ENCODE measurements at places on chromosomes 6 and 20. TPM values are rescaled to one million over a fixed set of nuclear protein-coding genes. Genes with fewer than 3 reads are reported as not detected.

Gene TBC1D32
- total RNA-seq: 11.4 TPM

Gene TP53TG5
- total RNA-seq: 0.16 TPM

DNA sequence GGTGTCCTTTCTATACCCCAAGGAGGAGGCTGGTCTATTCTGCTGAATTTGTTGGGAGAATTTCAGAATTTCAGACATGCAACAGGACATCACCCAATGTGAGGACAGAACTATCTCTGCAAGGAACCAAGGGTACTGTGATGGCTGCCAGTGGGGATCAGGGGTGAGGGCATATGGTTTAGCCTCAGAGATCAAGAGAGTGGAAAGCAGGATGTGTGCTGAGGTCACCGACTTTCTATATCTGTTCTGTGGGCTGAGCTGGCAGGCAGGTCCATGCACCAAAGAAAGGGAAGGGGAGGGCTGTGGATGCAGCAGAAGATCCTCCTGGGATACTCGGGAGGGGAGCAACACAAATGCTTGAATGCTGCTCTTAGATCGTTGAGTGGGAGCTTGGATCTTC lies 28.8 kb downstream of the MYT1 start:
- H3K4me1 ChIP-seq: peaks cover 8% of the 10 kb centered on the region
- H3K27ac ChIP-seq: no peak overlapping the region
- no peak overlapping the region for H3K4me3 ChIP-seq
- H3K27me3 ChIP-seq: peaks cover 2% of the 10 kb centered on the region
- DNase-seq: no peak

DNA sequence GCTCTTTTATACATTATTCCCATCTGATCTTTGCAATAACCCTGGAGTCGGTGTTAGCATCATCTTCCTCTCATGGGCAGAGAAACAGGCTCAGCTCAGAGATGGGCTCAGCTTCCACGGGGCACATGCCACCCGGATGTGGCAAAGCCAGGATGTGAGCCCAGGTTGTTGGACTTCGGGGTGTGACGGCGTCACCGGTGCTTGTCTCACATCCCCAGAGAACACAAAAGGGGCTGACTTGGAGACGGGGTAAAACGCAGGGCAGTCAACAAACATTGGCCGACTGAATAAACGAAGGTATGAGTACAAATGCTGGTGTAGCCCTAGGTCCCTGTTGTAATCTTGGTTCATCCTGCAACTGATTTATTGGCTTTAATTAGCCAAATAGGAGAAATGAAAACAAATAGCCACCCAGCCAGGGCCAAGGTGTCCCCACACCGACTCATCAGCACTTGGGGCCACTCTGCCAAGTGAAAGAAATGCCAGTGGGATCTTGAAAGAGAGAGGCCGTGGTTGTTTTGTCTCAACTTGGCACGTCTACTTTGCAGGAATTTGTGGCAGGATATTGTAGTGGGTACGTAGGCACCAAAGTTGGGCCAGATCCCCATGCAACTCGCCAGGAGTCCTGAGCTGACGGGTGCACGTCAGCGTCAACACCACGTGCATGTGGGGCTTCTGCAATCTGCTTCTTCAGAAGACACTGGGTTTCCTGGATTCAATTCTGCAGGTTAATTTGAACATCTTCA lies 42.8 kb downstream of the APCDD1L start:
- no peak overlapping the region for H3K27ac ChIP-seq
- DNase-seq: no peak
- peaks cover 8% of the 10 kb centered on the region for H3K27me3 ChIP-seq
- H3K36me3 ChIP-seq: no peaks in the 10 kb centered on the region
- no peaks in the 10 kb centered on the region for H3K4me1 ChIP-seq

DNA sequence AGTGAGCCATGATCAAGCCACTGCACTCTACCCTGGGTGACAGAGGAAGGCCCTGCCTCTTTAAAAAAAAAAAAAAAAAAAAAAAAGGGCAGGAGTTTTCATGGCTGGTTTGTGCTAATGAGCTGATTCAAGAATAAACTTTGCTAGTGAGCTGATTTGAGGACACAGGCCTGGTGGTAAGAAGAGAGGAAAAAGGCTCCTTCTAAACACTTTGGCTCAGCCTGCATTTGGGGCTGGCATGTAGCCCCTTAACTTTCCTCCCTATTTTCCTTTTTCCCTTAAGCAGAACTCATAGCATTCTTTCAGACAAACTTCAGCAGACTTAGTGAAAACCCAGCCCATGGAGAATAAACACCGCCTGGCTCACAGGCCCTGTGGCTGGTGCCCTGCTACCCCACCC lies 432.7 kb downstream of the PTPRT start:
- no peak overlapping the region for H3K4me3 ChIP-seq
- DNase-seq: no peak
- no peaks in the 10 kb centered on the region for H3K36me3 ChIP-seq
- no peaks in the 10 kb centered on the region for H3K27me3 ChIP-seq

GRCh38 chr6:90537723-90538258 lies 49.1 kb downstream of the MAP3K7 start:
- no peak for DNase-seq
- peaks cover 18% of the 10 kb centered on the region for H3K36me3 ChIP-seq
- peaks cover 21% of the 10 kb centered on the region for H3K4me1 ChIP-seq

DNA sequence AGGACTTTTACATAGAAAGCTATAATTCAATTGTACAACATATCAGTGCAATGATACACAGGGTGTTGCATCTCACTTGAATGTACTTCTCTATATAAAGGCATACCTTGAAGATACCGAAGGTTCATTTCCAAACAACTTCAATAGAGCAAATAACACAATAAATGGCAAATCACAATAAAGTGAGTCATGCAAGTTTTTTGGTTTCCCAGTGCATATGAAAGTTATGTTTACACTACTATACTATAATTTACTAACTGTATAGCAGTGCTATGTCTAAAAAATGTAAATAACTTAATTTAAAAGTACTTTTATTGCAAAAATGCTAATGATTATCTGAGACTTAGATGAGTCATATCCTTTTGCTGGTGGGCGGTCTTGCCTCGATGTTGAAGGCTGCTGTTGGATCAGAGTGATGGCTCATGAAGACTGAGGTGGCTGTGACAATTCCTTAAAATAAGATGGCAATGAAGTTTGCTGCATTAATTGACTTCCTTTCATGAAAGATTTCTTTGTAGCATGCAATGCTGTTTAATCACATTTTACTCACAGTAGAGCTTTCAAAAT lies 188.8 kb downstream of the TASP1 start:
- no peak for DNase-seq
- no peaks in the 10 kb centered on the region for H3K36me3 ChIP-seq
- H3K27ac ChIP-seq: no peak overlapping the region
- no peak overlapping the region for H3K4me3 ChIP-seq

DNA sequence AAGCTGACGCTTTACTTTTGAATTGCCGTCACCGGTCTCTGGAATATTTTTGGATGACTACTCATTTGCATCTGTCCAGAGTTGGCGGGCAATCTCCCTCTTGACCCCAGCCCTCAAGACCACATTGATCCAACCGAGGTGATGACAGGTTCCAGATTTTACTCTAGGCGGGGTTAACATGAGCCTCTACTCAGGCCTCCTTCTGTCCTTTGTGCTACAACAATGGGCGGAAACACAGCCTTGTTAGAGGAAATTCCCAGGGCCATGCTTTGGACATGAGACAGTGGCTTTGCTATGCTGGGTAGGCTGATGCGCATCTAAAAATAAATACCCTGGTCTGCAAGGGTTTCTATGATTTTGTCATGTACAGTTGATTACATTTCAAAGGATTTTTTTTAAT lies 27.0 kb upstream of the ADGRF5 start:
- H3K27ac ChIP-seq: no peak overlapping the region
- H3K36me3 ChIP-seq: no peaks in the 10 kb centered on the region
- no peaks in the 10 kb centered on the region for H3K27me3 ChIP-seq
- no peak for DNase-seq

DNA sequence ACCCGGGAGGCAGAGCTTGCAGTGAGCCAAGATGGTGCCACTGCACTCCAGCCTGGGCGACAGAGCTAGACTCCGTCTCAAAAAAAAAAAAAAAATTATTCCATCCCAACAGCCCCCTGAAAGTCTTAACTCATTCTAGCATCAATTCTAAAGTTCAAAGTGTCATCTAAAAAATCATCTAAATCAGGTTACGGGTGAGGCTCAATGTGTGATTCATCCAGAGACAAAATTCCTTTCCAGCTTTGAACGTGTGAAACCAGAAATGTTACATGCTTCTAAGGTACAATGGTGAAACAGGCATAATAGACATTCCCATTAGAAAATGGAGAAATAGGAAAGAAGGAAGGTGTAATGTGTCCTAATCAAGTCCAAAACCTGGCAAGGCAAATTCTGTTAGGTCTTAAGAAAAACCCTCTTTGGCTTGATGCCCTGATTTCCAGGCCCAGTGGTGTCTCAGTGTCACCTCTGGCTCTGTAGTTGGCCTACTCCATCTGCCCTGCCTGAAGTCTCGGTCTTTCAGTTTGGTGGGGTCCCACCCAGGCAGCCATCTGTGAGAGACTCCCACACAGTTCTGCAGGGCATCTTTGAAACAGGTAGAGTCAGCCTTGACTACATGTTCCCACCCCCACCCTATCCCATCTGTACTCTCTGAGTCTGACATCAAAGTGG lies 43.5 kb downstream of the HFE start:
- no peak for DNase-seq
- H3K4me1 ChIP-seq: peaks cover 37% of the 10 kb centered on the region
- no peak overlapping the region for H3K27ac ChIP-seq
- H3K4me3 ChIP-seq: no peak overlapping the region
- H3K27me3 ChIP-seq: no peaks in the 10 kb centered on the region

GRCh38 chr20:40915756-40916155 lies 112.9 kb upstream of the TOP1 start:
- H3K4me3 ChIP-seq: no peak overlapping the region
- DNase-seq: no peak
- no peak overlapping the region for H3K27ac ChIP-seq
- no peaks in the 10 kb centered on the region for H3K4me1 ChIP-seq
- no peaks in the 10 kb centered on the region for H3K36me3 ChIP-seq

Gene KHDRBS2
- total RNA-seq: not detected

DNA sequence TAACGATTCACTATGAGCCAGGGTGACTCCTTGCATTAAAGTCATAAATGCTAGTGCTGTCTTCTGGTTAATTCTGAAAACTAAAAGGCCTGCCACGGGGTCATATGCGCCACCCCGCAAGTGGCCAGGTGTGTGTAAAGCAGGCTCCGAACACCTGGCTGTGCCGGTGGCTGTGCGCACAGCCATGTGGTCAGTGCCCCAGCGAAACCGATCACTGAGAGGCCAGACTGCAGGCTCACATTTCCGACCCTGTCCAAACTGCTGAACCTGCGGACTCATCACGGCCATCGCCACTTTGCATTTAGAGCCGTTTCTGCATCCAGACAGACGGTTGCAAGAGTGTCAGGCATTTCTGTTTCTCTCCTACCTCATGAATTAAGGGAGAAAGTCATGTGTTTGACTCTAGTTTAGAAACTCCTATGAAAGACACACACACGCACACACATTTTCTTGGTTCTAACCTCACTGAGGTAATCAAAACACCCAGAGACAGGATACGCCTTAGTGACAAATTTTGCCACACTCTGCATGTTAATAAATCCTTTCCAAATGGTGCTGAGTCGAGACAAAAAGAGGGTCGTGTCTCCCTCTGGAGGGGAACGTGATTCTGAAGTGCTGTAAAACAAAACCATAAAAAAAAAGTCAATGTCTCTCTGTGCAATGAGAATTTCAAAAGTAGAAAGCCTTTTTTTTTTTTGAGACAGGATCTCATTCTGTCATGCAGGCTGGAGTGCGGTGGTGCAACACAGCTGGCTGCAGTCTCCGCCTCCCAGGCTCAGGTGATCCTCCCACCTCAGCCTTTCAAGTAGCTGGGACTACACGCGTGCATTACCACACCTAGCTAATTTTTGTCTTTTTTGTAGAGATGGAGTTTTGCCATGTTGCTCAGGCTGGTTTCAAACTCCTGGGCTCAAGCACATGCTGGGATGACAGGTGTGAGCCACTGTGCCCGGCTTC lies 31.0 kb upstream of the TCFL5 start:
- H3K4me3 ChIP-seq: no peak overlapping the region
- H3K4me1 ChIP-seq: peaks cover 44% of the 10 kb centered on the region
- H3K27me3 ChIP-seq: no peaks in the 10 kb centered on the region
- H3K36me3 ChIP-seq: peaks cover 90% of the 10 kb centered on the region

Gene GJA10
- total RNA-seq: not detected
